Right ventricle myocardium superior (tissue), 1 donor: ENCODE measurements at places on chromosomes 13 and 19. TPM values are rescaled to one million over a fixed set of nuclear protein-coding genes. Genes with fewer than 3 reads are reported as not detected.

DNA sequence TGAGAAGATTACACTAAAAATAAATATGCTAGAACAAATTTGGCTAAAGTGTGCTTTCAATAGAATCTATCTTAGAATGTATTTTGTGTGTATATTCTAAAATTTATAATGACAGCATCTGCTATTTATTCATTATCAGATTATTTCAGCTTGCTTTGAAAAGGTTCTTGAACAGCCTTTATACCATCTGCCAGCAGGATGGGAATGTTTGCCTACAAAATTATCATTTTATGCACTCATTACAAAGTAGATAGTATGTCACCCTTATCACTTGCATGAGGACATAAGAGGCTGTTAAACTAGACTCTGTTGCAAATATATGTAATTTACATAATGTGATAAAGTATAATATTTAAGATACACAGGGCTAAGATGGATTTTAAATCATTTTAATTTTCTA lies 1286.9 kb upstream of the PCDH20 start:
- DNase-seq, result no peak

GRCh38 chr19:49059053-49059452 lies 1.5 kb upstream of the CGB7 start:
- DNase-seq, result no peak

DNA sequence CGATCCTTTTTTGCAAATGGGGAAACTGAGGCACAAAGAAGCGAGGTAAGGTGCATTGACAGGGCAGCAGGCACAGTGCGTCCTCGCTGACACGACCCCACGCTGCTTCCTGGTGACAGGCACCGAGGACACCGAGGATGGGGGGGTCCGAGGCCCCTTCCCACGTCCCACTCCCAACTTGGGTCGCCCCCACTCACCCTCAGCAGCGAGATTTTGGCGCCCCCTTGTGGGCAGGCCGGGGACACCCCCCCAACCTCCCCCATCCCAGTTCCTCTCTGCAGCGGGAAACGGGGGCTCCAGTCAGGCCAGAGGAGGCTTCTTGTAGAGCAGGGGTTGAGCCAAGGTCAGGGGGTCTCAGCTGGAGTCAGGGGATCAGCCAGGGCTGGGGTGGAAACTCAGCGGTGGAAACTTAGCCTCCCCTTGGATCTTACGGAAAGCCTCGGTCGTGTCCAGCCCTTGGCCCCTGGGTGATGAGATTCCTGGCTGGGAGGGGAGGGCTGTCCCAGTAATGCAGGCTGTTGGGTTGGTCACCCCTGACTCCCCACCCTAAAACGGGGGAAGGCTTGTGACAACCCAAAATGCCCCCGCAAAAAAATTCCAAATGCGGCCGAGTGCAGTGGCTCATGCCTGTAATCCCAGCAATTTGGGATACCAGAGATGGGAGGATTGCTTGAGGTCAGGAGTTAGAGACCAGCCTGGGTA lies 8.2 kb downstream of the SMIM24 start:
- no peak for DNase-seq

GRCh38 chr19:29606420-29606747 lies 301 bp downstream of the POP4 start:
- no peak for DNase-seq

- no peak for DNase-seq
Observed at GRCh38 chr19:29016926-29017760, 195.8 kb downstream of the UQCRFS1 start.

GRCh38 chr19:35038623-35039512 lies 2.7 kb upstream of the HPN start:
- peak; percentile 68 for DNase-seq

- DNase-seq, result no peak
Observed at GRCh38 chr19:33375837-33376159, 2.3 kb downstream of the CEBPG start.

GRCh38 chr19:51740356-51740755 lies 11.3 kb downstream of the FPR1 start:
- DNase-seq, result no peak

ZNF580 gene
- total RNA-seq, result 11.9 TPM

PRDX2 gene
- 684 TPM for total RNA-seq

TYROBP gene
- total RNA-seq, result 28.3 TPM

MYO16 gene
- 1.2 TPM for total RNA-seq

FCER2 gene
- 0.56 TPM for total RNA-seq

ATP13A1 gene
- 16.2 TPM for total RNA-seq

GPC6 gene
- 3.3 TPM for total RNA-seq
